ENCODE measurements at places on chromosomes 7 and 10.

DNA sequence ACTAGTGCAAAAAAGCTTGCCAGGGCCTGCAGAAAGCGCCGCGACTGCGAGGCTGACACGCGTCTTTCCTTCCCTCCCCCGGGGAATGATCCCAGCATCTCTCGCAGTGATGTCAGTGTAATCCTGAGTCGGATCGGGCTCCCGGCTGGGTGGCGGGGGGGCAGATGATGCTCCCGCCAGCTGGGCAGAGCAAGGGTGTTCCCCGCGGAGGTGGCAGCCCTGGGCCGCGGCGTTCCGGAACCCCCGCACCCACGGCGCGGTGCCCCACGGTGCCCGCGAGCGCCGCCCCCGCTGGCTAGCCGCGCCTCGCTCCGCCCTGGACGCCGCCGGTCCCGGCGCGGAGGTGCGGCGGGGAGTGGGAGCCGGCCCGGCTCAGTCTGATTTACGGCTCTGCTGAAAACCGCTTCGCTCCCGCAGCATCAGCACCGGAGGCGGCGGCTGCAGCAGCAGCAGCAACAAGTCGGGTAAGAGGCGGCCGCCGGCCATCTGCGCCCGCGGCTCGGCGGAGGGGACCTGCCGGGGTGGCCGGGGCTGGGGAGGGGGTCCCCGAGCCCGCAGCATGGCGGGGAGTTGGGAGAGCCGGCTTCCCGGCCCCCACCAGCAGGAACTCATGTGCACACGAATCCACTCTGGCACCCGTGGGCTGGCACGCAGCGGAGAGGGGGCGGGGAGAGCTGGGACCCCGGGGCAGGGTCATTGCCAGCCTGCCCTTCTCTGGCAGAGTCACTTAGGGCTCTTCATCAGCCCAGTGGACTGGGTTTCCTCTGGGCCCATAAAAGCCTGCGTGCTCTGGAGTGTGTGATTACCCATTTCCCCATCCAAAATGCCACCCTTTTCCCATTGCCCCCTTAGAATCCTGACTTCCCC lies at the start of gene ZNF365:
Gene ZNF365 (plus strand): TSS at position 375 of the 867 bp plus-strand sequence. CDS start 1,825 bp downstream, outside the sequence.
- DNase-seq = no peak

- no peak for DNase-seq
Observed at GRCh38 chr7:112422842-112423496, 27.3 kb upstream of the IFRD1 start.

GRCh38 chr7:30918676-30919075 lies 7.0 kb downstream of the AQP1 start:
- DNase-seq = no peak

GRCh38 chr10:80444646-80445319 lies 9.3 kb upstream of the TSPAN14 start:
- no peak for DNase-seq

GRCh38 chr7:111392294-111392693 lies 170.0 kb downstream of the IMMP2L start:
- DNase-seq = no peak

- DNase-seq = no peak
Observed at GRCh38 chr10:600876-601659, 88.4 kb downstream of the DIP2C start.

GRCh38 chr7:25557930-25558329 lies 329.6 kb upstream of the NPVF start:
- no peak for DNase-seq

DNA sequence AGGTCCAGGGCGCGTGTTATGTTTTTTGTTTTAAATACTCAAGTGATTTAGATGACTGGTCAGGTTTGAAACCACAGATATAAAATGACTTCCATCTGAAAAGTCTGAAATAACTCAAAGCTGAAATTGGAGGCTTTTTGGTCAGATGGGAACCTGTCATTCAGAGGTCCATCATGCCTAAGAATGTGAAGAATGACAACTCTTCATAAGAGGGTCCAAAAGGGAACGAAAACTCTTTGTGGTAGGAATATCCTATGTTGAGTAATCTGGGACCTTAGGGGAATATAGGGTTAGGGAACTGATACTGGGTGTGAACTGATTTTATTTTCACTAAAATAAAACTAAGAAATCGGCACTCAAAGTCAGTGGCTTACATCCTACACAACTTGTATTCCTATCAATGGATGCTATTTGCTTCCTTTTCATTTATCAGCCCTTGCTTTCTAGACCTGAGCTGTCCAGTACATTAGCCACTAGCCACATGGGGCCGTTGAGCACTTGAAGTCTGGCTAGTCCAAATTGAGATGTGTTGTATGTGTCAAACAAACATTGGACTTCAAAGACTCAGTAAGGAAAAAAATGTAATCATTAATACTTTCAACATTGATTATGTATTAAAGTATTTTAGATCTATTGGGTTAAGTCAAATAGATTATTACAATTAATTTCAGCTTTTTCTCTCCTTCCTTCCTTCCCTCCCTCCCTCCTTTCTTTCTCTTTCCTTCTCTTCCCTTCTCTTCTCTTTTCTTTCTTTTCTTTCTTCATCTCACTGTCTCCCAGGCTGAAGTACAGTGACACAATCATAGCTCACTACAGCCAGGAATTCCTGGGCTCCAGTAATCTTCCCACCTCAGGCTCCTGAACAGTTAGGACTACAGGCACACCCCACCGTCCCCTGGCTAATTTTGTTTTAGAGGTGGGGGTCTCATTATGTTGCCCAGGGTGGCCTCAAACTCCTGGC lies 56.5 kb upstream of the KDM7A start:
- DNase-seq = no peak

- no peak for DNase-seq
Observed at GRCh38 chr10:80197972-80198916, 7.1 kb downstream of the ANXA11 start.

GRCh38 chr10:132516771-132517725 lies 20.5 kb upstream of the INPP5A start:
- DNase-seq = no peak

- no peak for DNase-seq
Observed at GRCh38 chr7:17682586-17682985, 257.7 kb downstream of the SNX13 start.

- no peak for DNase-seq
Observed at GRCh38 chr10:28910956-28911355, 233.6 kb downstream of the BAMBI start.

DNA sequence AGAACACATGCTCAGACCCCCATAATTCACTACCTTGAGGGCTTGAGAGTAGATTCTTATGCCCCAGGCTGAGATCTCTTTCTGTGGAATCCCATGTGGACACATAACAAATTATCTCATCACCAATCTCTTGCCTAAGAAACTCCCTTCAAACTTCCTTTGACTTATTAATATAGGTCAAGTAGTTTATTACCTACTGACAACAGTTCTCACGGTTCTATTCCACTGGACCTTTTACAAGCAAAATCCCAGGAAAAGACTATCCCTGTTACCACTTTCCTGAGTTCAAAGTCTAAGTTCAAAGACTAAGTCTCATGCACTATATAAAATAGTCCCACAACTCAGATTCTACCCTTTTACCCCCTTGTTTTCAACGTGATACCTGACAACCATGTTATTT lies 754.7 kb downstream of the SUGCT start:
- no peak for DNase-seq

GRCh38 chr10:44243851-44244510 lies 140.9 kb downstream of the CXCL12 start:
- no peak for DNase-seq

- DNase-seq = no peak
Observed at GRCh38 chr7:140732416-140732815, 35.9 kb downstream of the NDUFB2 start.

- no peak for DNase-seq
Observed at GRCh38 chr10:16976803-16977202, 152.8 kb downstream of the CUBN start.

GRCh38 chr10:69915215-69915560 lies 113.5 kb downstream of the COL13A1 start:
- DNase-seq = no peak

- no peak for DNase-seq
Observed at GRCh38 chr10:92553959-92554358, 19.9 kb downstream of the IDE start.

DNA sequence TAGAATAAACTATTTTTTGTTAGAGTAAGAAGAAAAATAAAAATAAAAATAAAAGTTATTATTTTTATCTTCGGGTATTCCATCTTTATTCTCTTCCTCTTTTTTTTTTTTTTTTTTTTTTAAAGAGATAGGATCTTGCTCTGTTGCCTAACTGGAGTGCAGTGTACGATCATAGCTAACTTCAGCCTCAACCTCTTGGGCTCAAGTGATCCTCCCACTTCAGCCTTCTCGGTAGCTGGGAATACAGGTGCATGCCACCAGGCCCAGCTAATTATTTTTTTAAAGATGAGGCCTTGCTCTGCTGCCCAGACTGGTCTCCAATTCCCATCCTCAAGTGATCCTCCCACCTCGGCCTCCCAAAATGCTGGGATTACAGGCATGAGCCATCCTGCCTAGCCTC lies 15.4 kb downstream of the STAM start:
- no peak for DNase-seq

DNA sequence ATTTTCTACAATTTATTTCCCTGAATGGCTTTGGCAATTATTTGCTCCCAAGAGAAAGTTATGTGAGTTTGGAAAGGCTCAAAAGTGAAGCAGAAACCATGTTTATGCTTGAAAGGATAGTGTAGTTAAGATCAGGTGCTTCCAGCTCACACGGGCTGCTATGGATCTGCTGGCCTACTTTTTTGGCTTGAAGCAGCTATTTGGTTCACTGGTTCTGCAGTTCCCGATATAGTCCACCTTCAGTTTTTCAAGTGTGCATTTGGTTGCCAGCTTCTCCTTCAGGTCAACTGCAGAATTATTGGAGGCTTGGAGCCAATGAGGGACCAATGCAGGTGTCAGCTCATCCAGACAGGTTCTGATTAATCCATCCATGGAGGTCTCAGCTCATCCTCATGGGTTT lies 484.3 kb upstream of the SEMA3A start:
- DNase-seq = no peak

DNA sequence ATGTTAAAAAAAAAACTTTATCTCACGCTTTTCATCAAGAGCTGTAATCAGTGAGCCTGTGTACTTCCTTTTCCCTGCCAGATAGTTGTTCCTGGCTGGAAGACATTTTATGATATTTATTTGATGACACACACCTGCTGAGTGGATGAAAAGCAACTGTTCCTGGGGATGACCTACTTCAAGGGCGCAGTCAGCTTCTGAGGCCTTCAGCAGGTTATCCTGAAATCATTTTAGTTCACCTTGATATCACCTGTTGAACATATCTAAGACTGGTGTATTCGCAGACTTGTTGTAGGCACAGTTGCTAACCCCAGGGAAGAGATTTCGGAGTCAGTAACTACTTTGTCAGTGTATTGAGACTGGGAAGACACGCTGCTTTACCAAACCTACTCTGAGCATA lies 234.5 kb upstream of the TCF7L2 start:
- DNase-seq = no peak

DNA sequence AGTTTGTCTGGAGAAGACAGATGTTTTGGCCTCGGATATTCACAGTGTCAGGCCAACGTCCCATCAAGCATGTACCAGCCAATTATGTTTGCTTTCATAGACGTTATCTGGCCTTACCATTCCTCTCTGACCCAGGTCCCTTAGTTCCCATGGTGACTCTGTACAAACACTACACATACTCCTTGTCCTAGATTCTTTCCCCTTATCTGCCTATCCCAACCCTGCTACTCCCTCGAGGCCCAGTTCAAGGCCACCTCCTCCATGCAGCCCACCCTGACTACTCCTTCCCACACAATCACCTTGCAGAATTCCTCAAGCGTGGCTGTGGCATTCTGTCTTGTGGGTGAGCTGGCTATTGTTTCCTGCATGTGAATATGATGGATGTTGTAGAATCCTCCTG lies 155.2 kb downstream of the PRKAG2 start:
- no peak for DNase-seq

- no peak for DNase-seq
Observed at GRCh38 chr10:78455811-78456210, 422.1 kb downstream of the RPS24 start.

DNA sequence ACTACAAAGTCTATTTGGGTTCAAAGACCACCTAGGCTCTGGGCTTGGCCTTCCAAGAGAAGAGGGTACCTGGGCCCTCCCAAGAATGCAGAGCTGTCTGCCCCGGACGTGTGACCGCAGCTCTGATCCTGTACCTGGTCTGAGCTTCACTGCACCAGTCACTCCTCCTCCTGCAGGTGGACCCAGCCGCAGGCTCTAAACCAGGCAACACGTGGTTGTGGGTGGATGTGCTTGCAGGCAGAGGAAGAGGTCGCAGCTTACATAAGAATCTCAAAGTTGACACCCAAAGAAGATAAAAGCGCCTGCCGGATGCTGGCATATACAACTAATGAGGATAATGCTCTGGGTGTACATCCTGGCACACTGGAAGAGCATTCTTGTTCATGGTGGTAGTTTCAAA lies 9.4 kb upstream of the PFKP start:
- no peak for DNase-seq

DNA sequence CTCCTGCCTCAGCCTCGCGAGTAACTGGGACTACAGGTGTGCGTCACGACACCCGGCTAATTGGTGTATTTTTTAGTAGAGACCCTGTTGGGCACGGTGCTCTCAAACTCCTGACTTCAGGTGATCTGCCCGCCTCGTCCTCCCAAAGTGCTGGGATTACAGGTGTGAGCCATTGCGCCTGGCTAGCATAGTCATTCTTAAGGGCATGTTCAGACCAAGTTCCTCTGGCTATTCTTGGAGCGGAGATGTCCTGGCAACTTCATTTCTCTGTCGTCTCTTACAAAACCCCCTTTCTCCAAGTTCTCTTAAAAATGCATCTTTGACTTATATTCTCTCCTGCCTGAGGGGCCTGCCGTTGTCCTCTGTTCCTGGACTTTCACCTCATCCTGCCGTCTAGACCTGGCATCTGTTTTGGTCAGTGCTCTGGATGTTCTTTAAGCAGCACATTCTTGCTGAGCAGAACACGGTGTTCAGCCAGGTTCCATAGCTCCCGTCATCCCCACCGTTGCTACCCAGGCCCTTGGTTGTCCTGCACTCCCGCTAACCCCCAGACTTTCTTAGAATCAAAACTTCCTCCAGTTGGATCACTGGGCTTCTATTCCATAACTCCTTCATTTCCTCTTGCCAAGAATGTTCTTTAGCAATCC lies 509.9 kb upstream of the GALNT17 start:
- DNase-seq = no peak

- no peak for DNase-seq
Observed at GRCh38 chr7:95925971-95926370, 153.6 kb downstream of the DYNC1I1 start.

GRCh38 chr10:110410329-110411046 lies 87.2 kb upstream of the DUSP5 start:
- no peak for DNase-seq

GRCh38 chr10:35640951-35641675 lies 983 bp downstream of the FZD8 start:
- DNase-seq = no peak

DNA sequence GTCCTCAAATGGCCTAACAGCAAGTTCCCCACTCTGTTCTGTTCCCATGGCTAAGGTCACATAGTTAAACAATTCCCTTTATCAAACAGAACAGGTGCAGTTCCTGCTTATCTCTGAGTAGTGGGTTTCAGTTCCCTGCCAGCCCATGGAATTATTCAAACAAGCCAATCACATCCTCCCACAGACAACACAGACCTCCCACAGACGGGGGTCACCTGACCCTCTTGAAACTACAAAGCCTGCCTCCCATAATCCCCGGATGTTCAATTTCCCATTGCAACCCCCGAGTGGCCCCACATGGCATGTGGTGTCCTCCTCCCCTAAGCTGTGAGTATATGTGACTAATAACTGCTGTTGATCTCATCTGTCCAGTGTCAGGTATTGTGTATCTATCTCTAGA lies 64.1 kb downstream of the TMEM168 start:
- DNase-seq = no peak
